ENCODE measurements at places on chromosomes 11 and 22.

DNA sequence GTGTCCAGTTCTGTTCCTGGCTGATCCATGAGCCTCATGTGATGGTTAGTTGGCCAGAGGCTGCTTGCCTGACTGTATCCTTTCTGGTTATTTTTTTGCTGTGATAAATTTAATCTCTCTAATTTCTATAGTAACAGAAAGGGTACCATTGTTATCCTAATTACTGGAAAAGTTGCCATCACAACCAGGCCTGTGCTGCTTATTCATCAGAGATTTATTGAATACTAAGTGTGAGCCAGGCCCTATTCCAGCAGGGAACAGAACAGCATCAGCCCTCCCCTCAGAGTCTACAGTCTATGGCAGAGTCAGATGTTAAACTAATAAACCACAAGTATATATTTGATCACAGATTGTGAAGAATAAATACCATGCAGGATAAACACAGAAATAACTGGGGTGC lies 86.8 kb downstream of the DEPDC5 start:
- DNase-seq = no peak

DNA sequence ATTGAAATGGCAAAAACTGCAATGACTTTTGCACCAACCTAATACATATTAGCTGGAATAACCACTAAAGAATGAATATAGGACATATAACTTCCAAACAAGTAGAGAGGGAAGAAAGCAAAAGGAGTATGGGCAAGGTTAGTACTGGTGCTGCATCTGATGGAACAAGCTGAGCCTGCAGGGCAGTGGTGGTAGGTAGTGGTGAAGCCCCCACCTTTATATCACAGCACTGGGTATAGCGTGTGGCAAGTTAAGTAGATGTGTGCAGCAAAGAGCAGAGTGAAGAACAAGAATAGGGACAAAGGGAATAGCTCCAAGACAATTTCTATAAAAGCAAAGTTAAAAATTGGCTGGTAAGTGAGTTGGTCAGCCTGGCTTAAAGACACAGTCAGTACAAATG lies 62.3 kb downstream of the CTNND1 start:
- DNase-seq = no peak

- DNase-seq = no peak
Measured at GRCh38 chr11:100883830-100884229, 196.7 kb downstream of the ARHGAP42 start.

GRCh38 chr22:39727541-39727940 lies 157.0 kb downstream of the CACNA1I start:
- no peak for DNase-seq

- DNase-seq = no peak
Measured at GRCh38 chr11:62245271-62245753, 3.3 kb downstream of the SCGB1D2 start.

GRCh38 chr22:22128440-22128839 lies 116.1 kb upstream of the VPREB1 start:
- no peak for DNase-seq

GRCh38 chr11:9726321-9727022 lies 62.6 kb downstream of the SWAP70 start:
- DNase-seq = no peak

- DNase-seq = no peak
Measured at GRCh38 chr11:119006656-119007055, 8.7 kb downstream of the CENATAC start.

GRCh38 chr22:32103658-32104315 lies 55.3 kb downstream of the C22orf42 start:
- peak; percentile 35 for DNase-seq

- no peak for DNase-seq
Measured at GRCh38 chr22:40332319-40332781, 13.9 kb upstream of the ADSL start.

DNA sequence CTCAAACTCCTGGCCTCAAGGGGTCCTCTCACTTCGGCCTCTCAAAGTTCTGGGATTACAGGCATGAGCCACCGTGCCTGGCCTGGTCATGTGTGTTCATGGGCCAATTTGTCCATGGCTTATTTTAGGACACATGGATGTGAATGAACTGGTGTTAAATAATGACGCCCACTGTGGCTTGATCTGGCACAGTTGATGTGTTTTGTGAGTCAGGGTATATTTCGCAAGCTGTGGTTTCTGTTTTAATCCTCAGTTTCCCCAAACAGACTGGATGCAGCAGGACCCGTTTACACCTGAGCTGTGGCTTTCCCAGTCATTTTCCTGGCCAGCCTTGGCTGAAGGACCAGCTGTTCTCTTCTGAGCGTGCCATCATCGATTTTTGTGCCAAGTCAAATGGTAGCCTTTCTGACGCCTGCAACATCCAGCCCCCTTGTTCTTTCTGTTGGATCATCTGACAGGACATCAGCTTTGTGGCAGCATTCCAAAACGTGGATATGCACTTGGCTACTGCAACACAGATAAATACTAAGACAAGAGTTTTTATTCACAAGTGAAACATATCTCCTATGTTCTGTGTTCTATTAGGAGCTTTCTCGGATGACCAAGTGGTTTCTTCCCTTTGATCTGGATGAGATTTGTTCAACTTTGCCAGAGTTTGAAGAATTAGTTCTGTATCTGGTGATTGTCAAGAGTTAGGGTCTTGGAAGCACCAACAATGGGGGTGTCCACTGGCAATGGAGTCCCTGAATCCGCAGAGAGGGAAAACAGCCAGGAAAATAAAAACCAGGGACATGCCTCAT lies 40.0 kb upstream of the SEPTIN5 start:
- no peak for DNase-seq

DNA sequence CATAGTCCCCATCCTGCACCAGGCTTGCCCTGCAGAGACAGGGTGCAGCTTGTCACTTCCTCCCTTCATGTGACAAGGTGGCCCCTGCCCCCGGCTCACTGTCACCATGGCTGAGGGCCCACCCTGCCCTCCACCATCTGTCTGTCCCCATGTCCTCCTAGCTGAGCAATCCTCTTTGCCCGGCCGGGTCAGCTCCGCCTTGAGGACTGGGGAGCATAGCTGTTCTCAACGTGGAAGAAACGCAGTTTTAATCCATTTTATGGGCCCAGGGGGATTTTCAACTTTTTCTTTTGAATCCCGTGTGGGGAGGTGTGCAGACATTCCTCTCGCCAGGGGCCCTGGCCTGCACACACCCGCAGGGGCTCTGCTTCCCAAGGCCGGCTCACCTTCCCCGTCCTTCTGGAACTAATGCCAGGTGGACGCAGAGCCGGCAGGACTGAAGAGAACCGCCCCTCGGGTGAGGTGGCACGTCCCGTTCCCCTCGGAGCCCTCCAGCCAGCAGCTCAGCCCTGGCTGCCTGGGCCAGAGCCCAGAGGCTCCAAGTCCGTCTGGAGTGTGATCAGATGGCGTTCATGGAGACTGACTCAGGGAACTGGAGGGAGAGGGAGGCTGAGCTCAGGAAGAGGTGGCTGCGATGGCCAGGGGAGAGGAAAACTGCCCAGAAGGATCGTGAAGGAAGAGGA lies 1108.7 kb downstream of the BRD1 start:
- DNase-seq = no peak

- DNase-seq = no peak
Measured at GRCh38 chr11:16346975-16347374, 9.4 kb downstream of the SOX6 start.

GRCh38 chr11:80309301-80309700 lies 868.5 kb upstream of the TENM4 start:
- no peak for DNase-seq

DNA sequence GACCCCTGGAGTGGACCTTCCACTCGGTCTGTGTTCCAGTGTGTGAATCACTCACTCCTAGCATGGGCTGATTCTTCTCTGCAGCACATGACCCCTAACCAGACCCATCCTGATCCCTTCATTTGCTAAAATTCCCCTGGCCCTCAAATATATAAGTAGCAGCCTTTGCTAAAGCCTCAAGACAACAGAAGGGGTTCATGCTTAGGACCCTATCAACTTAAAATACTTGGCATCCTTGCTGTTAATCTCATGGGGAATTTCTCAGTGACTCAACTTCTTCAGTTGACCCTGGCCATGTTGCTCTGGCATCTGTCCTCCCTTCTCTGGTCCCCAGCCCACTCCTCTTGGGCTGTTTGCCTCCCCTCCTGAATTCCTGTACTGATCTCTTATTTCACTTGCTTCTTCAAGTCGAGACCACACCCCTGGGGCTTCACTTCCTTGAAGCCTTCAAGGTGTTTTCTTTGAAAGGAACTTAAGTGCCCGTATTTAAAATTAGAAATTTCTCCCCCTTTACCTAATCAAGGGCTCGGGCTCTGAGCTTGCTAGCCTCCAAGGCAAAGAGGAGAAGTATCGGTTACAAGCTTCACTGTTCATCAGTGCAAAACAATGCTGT lies 23.6 kb downstream of the NNMT start:
- no peak for DNase-seq

GRCh38 chr11:120566176-120566575 lies 54.6 kb downstream of the GRIK4 start:
- no peak for DNase-seq

DNA sequence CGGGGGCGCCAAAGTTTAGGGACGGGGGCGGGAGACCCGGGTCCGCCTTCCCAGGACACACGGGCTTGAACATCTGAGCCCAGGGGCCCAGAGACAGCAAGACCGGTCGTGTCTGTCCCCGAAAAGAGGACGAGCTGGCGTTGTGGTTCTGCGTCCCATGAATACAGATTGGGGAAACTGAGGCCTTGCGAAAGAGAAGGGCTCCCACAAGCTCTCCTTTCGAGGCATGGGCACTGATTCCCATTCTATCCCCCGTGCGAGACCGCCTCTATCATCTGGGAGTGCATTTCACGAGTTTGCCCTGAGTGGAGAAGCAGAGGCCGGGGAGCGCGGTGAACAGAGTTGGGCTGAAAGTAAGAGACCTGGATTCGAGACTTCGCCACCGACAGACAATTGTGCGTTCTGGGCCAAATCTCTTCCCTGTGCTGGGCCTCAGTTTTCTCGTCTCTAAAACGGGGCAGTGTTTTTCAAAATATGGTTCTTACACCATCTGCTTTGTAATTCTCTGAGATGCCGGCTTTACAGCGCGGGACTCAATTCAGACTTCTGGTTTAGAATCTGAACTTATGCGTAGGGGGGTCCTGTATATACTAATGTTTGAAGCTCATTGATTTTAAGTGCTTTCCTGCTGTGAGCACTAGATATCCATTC lies 471 bp downstream of the RNF185 start:
- DNase-seq = peak; percentile 3

- DNase-seq = peak; percentile 86
Measured at GRCh38 chr22:44697423-44698141, 4.4 kb upstream of the PRR5 start.

Data from CD4-positive, alpha-beta T cell treated with Interleukin-17A for 1 hour (primary cell).